Foreskin fibroblast (primary cell): ENCODE measurements at places on chromosomes 13 and 19.

GRCh38 chr13:38674208-38674607 lies 12.7 kb upstream of the FREM2 start:
- no peak for DNase-seq

- peak; percentile 95 for DNase-seq
These were observed 21.3 kb upstream of the MTRF1 start for GRCh38 chr13:41284512-41285288.

- DNase-seq: no peak
These were observed 138.6 kb downstream of the KCNRG start for GRCh38 chr13:50153876-50154275.

DNA sequence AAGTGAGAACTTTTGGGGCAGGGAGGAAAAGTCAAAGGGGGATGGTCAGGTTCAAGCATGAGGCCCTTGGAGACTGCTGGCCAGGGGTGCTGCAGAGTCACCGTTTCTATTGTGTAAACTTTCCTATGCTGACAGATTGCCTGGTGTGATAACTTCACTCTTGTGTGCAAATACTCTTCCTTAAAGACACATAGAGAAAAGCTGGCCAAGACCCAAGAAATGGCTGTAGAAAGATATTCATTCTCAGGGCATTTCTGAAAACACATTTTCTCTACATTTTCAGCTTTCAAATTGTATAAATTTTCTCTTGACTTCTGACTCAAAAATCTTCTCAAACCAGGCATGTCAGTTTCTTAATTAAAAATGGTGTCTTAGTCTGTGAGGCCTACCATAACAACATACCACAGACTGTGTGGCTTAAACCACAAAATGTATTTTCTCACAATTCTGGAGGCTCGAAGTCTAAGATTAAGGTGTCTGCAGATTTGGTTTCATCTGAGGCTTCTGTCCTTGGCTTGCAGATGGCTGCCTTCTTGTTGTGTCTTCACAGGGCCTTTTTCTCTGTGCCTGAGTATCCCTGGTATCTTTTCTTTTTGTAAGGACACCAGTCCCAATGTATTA lies 304.5 kb downstream of the KCNRG start:
- peak; percentile 46 for DNase-seq

DNA sequence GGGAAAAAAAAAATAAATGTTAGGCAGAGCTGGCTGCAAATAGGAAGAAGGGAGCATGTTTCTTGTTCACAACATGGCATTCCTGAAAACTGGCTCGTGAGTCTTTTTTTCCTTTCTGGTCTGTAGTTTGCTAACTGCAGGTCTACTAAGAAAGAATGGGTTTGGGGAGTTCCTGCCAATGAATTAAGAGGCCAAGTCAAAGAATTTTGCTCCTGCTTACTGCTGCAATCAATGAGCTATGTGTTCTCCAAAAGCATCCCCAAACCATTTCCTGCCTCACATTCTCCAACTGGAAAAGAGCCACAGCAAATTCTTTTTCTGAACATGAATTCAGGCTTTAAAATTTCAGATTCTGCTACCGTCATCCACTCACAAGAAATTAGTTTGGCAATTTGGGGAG lies 88.6 kb downstream of the DCT start:
- no peak for DNase-seq

- no peak for DNase-seq
These were observed 3.1 kb downstream of the NR2F6 start for GRCh38 chr19:17242431-17243208.

DNA sequence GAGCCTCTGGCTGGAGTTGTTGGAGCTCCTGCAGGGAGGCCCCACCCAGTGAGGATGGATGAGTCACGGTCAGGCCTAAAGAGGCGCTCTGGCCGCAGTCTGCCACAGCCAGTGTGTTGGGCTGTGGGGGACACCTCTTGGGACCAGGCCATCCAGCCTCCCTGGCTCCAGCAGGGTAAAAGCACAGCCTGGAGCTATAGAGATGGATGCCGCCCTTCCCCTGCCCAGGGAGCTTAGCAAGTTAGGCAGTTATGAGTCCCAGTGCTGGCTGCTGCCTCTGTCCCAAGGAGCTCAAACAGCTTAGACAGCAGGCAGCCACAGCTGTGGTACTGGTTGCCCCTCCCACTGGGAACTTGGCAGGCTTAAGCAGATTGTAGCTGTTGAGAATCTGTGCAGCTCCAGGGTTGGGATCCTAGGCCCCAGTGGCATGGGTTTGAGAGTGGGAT lies 100.9 kb downstream of the NDFIP2 start:
- peak; percentile 18 for DNase-seq

DNA sequence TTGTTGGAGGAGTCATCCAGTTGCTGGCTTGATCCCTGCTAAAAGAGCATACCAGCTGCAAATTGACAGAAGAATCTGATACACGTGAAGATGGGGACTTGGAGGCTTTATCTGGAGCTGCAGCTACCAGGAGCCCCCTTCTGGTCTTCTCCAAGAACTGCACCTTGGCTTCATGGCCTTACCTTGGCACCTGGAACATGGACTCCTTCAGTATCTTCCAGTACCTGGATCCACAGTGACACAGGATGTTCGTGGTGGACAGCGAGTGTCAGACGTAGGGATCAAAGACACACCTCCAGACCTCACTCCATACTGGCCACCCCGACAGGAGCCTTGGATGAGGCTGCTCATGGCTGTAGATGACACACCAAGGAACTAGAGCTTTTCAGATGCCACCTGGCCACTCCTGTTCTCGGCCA lies 9.9 kb upstream of the ACSBG2 start:
- DNase-seq: peak; percentile 83

- DNase-seq: no peak
These were observed 144.3 kb downstream of the DNAJC15 start for GRCh38 chr13:43167731-43168130.

GRCh38 chr19:48400018-48400742 lies 6.7 kb downstream of the GRIN2D start:
- DNase-seq: peak; percentile 86

DNA sequence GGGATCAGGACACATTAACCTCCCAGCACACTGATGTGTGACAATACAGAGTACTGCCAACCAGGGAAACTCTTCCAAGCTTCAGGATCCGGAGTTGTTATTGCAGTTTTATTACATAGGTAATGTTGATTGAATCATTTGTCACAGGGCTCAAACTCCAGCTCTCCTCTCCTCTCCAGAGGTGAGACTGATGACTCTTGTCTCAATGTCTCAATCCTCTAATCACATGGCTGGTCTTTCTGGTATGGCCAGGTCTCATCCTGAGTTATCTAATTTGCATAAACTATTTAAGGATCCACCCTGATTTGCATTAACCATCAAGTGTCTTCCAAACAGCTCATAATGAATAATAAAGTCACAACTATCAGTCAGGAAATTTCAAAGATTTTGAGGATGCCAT lies 522.6 kb upstream of the PCDH9 start:
- DNase-seq: no peak

- DNase-seq: peak; percentile 72
These were observed 5.7 kb upstream of the THSD1 start for GRCh38 chr13:52411629-52412028.

- no peak for DNase-seq
These were observed 1.1 kb downstream of the APC2 start for GRCh38 chr19:1450735-1451731.
